NCI-H187 treated with DMSO at 0.1 percent for 48 hours (cell line): ENCODE measurements at places on chromosomes 13 and 19.
A peak's percentile ranks its signal among the peaks of the same experiment; 100 is the strongest.

DNA sequence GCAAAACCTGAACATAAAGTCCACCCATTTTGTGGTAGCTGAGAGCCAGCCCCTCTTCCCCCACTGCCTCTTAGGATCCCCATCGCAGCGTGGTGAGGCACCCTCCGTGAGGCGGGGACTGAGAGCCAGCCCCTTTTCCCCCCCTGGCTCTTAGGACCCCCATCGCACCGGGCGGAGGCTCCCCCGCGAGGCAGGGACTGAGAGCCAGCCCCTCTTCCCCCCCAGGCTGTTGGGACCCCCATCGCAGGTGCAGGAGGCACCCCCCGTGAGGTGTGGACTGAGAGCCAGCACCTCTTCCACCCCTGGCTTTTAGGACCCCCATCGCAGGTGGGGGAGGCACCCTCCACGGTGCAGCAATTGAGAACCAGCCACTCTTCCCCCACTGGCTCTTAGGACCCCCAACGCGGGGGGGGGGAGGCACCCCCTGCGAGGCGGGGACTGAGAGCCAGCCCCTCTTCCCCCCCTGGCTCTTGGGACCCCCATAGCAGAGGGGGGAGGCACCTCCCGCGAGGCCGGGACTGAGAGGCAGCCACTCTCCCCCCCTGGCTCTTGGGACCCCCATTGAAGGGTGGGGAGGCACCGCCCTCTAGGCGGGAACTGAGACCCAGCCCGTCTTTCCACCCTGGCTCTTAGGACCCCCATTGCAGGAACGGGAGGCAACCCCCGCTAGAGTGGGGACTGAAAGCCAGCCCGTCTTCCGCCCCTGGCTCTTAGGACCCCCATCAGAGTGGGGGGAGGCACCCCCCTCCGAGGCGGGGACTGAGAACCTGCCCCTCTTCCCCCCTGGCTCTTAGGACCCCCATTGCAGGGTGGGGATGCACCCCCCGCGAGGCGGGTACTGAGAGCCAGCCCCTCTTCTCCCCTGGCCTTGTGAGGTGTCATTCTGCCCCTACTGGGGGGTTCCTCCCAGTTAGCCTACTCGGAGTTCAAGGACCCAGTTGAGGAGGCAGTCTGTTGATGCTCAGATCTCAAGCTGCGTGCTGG, 366.4 kb upstream of the SPRY2 start:
- DNase-seq: no peak

DNA sequence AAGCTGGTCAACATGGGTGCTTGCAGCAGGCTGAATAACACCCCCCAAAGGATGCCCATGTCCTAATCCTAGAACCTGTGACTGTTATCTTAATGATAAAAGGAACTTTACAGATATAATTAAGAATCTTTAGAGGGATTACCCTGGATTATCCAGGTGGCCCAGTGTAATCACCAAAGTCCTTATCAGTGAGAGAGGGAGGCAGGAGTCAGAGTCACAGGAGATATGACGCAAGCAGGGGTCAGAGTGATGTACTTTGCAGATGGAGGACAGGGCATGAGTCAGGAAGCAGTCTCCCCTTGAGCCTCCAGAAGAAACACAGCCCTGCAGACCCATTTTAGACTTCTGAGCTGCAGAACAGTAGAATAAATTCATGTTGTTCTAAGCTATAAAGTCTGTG, 9.8 kb downstream of the ZNF606 start:
- no peak for DNase-seq

GRCh38 chr19:39489756-39490155, 9.0 kb upstream of the DLL3 start:
- DNase-seq: no peak

DNA sequence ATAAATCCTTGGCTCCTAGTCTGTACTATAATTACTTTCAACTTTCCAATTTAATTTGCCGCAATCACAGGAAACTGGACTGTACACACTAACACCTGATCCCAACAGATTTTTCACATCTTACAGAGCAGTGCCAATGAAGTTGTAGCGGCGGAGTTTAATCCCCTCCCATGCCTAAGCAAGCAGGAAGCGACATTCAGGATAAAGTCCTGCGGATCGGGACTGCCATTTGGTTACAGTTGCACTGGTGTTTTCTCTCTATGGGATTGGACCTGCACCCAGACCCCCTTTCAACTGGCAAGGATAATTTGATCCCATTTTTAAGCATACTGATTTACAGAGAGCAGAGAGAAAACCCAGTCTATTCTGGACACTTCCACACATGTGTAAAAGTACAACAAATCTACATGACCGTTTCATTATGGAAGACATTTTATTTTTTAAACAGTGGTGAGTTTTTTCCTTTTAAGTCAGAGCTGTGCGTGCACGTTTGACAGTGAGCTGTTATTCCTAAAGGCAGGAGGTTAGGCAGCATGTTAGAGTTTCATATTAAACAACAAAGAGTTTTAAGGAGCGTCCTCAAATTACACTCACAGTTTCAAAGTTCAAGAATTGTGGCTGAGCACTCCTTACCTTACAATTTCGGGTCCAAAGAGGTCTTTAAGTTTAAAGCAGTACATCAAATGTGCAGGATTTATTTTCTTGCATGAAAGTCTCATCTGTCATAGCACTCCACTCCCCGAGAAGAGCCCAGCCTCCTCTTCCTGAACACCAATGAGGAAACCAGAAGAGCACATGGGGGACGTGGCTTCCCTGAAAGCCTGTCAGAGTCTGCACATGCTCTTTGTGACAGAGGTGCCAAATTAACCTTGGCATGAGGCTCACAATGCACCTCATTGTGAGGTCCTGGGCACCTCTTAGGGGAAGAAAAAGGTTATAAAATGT, 141.6 kb upstream of the RFC3 start:
- DNase-seq: no peak

DNA sequence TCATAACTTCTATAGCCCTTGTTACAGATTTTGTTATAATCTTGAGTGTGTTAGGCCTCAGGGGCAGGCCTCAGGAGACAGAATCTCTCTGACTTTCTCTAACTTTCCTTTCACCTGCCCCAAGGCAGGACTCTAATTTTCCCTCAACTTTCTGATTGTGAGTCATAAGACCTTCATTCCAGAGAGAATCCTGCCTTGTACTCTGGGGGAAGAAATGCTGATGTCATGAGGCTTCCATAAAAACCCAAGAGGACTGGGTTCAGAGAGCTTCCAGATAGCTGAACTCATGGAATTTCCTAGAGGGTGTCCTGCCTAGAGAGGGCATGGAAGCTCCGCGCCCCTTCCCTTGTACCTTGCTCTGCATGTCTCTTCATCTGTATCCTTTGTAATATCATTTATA, 5.3 kb upstream of the KBTBD6 start:
- DNase-seq: no peak

GRCh38 chr19:10784257-10784656, 51.8 kb downstream of the TMED1 start:
- no peak for DNase-seq

DNA sequence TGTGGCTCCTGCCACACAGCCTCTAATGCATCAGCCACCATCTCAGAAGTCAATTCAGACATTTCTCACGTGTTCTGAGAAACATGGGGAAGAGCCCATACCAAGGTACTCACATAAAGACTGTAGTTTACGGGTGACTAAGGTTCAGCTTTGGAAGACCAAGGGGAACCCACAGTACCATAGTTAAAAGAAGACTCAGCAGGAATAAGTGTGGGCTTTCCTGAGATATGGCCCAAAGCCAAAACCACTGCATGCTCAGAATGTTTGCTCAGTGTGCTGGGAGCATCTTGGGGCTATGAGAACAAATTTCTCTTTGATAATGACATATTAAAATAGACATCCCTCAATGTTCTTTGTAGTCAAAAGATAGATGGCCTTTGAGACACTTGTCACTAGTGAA, 283.8 kb downstream of the DCT start:
- peak; percentile 35 for DNase-seq
